ENCODE measurements at places on chromosomes 3 and 15.

DNA sequence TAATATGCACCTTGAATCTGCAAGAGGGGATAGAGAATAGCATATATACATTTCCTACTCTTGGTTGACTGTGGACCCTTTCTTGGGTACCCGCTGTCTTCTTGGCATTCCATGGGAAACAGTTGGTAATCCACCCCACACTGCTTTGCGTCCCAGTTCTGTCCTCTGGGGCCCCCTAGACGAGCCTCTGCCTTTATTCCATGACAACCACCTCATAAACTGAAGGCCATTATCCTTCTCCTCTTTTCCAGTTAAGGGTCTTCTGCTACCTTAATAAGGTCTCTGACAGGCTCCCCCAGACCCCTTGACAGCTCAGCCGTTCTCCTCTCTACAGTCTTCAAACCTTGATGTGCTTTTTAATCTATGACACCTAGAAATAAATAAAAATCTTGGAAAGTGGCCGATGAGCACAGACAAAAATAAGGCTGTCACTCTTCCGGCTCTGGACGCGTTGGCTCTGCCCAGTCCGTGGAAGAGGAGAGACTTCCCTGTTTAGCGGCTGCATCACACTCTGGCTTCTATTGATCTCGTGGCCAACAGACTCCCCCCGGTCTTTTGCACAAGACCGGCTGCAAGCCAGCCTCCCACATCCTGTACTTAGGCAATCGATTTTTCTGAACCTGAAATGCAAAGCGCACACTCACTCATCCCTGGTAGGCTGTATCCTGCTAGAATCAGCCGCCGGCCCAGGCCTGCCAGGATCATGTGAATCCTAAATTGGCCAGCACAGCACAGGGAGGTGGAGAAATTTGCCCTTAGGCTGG, 251.0 kb upstream of the TLE3 start:
- DNase-seq, result peak; percentile 81

DNA sequence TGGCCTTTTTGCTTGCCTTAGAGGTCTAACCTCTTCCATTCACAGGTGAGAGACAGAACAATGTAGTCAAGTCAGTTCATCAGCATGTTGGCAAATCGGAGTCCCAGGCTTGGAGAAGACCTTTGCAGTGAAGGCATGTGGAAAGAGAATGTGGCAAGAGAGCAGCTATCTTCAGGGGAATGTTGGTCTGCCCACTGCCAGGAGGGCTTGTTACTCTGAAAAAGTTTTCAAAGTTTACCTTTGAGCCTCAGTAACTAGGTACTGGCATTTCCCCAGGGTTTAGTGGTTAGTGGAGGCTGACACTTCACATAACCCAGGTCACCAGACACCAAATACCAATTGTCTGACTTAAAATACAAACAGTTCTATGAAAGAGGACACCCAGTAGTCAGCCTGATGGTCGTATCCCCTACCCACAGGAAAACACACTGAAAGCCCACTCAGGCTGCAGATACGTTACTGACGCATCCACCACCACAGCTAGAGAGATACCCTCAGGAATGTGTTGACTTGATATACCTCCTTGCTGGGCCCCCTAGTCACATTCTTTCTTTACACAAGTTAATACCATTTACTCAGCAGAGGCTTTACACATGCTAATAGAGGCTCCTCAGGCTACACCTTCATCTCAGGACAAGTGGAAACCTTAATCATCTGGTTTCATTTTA, 9.7 kb upstream of the ARID3B start:
- no peak for DNase-seq

GRCh38 chr3:184540777-184541681, 20.6 kb upstream of the EPHB3 start:
- peak; percentile 85 for DNase-seq

DNA sequence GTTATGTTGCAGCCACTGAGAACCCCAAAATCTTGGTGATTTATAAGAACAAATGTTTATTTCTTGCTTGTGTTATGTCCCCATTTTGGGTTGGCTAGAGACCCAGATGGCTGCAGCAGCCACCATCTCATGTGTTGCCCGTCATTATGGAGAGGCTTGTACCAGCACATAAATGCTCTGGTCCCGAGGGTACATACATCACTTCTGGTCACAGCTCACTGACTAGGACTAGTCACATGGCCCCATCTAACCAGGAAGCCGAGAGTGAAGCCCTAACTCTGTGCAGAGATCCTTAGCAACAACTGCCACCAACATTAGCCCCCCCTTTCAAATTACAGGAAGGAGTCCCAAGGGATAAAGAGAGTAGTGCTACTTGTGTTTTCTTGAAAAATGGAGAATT, 25.5 kb upstream of the HACD2 start:
- DNase-seq, result no peak

- no peak for DNase-seq
These were observed 237.5 kb downstream of the UBE2E2 start for GRCh38 chr3:23440416-23441294.

DNA sequence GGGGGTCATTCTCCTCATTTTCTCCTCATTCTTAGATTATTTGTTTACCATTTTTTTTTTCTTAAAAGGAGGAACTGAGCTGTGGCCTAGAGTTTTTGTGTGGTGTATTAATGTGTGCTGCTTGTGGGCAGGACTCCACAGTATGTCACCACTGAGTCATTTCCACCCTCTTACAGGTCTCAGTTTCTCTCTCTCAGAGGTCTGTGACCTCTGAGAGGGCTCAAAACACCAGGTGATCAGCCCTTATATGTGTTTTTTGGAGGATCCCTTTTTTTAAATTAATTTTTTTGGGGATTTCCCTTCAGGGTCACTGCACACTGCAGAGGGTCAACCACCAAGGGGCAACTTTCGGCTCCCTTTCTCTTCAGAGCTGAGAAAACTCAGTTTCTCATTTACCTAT, 166.4 kb downstream of the SUCNR1 start:
- no peak for DNase-seq

GRCh38 chr15:49901996-49902684, 216.9 kb downstream of the ATP8B4 start:
- DNase-seq, result peak; percentile 43

DNA sequence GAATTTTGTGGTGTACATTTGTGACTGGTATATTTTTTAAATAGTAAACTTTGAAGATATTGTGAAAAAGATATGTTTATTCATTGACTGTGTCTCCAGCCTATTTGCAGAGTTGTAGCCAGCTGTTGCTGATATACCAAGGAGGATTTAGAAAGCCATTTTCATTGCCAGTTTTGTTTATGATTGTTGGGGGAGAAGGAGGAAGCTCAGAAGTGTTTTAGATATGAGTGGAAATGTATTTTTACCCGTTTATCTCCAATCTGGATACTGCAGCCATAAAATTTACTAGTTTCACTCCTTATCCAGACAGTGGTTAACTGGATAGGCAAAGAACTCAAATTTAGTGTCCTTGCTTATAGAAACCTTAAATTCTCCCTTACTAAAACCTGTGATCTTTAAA, 18.8 kb downstream of the ATP11B start:
- DNase-seq, result no peak

DNA sequence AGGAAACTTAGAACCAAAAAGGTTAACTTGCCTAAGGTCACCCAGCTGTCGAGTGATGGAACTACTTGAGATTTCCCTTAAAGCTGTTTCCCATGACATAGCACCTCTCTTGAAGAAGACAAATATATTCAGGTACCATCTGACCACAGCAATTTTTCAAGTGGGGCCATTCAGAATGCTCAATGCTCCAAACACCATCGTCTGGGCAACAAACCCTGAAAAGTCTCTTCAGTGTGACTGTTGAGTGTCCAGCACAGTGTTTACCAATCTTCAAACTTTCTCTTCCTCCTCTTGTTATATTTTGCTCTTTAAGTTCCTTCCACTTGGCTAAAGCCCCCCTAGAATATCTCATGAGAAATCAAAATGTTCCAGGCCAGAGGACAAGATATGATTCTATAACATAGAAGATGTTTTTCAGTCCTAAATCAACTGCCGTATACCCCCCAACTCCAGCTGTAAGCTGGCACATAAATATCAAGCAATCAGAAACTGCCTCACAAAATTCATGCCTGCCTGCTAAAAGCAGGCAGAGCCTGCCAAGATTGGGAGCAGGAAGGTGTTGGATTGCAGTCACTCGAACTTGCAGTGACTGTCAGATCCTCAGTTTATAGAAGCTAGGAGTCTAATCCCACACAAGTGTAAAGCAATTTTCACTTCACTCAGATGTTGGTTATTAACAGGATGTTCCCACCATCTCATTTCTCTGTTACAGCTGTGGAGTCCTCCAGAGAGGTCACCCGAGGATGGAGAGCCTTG, 230.5 kb upstream of the MRPL3 start:
- DNase-seq, result no peak

DNA sequence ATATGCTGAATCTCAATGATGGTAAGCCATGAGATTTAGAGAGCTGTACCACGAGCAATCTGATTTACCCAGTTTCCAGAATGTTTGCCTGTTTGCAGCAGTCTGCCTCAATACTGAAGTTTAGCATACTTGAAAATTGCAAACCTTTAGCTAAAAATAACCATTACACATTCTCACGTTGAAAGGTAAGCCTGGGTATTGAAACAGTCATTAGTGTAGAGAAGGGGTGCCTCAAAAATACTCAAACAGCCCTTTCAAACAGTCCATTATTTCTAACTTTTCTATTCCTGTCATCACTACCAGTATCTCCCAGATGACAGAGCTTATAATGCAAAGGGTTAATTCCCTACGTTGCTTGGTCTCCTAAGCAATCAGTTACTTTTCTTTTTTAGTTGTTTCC, 111.8 kb upstream of the MBNL1 start:
- no peak for DNase-seq

GRCh38 chr3:175552929-175553328, 693.8 kb downstream of the NAALADL2 start:
- DNase-seq, result no peak

DNA sequence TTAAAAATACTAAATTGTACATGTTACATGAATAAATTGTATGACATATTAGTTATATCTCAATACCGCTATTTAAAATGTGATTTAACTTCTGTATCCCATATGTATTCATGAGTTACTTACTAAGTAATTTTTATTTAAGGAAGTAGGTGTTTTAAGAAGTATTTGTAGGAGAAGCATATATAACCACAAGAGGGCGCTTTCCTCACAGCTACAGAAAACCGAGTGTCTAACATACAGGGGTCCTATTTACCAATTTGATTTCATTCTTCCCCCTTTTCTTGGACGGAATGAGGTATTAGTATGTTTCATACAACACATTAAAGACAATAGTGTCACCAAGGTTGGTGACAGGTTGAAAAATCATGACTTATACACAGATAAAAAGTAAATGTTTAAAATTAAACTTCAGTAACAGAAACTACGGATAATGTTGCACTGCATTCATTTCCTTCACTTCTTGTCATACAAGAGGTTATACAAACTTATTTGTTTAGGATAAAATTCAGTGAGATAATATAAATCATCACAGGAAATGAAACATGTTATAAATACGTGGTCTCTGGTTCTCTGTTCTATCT, 253.6 kb downstream of the MAGI1 start:
- DNase-seq, result peak; percentile 48

- DNase-seq, result no peak
These were observed 182.5 kb downstream of the FOXP1 start for GRCh38 chr3:71400986-71401451.

DNA sequence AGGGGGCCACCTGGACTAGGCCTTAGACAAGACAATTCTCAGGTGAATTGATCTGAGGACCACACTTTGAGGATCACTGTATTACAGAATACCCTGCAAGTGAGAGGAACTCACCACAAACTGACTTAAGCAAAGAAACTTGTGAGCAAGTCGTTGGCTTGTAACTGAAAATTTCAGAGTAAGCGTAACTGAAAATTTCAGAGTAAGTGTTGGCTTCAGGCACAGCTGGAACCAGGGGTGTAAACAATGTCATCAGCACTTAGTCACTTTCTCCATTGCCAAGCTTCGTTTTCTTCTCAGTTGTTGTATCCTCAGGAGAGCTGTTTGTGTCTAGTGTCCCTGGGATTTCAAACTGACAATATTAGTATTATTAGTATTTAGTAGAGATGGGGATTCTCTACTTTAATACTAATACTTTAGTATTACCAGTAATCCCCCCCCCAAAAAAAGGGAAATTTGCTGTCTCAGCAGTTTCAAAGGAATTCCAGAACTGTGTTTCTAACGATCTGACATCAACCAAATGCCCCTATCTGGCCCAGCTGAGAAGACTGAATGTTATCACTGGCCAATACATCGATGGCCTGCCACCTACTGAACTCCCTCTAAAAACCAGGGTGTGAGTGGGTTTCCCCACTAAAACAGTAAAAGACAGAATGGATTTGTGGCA, 474.4 kb downstream of the NTRK3 start:
- no peak for DNase-seq

DNA sequence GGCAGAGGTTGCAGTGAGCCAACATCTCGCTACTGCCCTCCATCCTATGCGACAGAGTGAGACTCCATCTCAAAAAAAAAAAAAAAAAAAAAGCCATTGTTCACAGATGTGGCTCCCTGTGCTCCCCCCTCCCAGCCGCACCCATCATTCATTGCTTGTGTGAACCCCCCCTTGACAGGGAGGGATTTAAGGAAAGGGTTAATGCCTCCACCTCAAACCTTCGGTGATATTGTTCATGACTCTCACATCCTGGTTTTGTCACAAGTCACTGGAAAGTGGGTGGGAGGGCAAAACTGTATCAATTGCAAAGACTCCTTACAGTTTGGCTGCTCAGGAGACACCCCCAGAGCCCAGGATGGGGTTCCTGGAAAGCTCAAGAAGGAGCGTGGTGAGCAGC, 7.7 kb downstream of the SLC6A6 start:
- DNase-seq, result no peak

DNA sequence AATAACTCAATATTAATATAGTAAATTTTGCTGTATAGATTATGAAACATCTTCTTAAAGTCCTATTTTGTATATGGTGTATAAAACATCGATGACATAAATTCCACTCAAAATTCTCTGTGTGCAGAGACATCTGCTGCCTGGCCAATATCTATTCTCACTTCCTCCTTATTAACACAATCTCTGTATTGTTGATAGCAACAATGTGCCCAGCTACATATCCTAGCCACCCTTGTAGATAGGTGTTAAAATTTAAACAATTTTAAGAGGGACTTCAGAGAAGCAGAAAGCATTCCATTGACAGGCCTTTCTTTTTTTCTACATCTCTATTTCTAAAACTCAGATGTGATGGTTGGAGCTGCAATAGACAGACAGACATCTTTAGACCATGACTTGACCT, 72.3 kb downstream of the FGF12 start:
- DNase-seq, result no peak

DNA sequence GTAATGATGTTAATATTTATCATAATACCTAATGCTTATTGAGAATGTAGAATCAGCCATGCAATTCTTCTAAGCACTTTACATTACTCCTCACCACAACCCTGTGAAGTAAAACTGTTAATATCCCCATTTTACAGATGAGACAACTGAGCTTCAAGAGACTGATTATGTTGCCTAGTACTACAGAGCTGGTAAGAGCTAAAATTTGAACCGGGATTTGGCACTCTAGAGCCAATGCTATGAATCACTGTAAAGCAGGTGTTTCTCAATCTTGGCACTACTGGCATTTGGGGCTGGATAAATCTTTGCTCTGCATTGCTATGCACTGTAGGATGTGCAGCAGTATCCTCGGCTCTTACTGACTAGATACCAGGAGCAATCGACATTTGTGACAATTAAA, 367.7 kb downstream of the MAGI1 start:
- peak; percentile 63 for DNase-seq

- DNase-seq, result no peak
These were observed 769.1 kb downstream of the NTRK3 start for GRCh38 chr15:87487484-87487883.

Measured in MCF 10A (cell line).